K562 (cell line): ENCODE measurements at places on chromosomes 7 and 10.
A peak's percentile ranks its signal among the peaks of the same experiment; 100 is the strongest.

GRCh38 chr10:86363833-86364490 lies 2.6 kb downstream of the GRID1 start:
- no peak for DNase-seq

- DNase-seq, result no peak
Measured at GRCh38 chr10:317271-317769, 182.1 kb downstream of the ZMYND11 start.

- DNase-seq, result no peak
Measured at GRCh38 chr7:45606050-45606449, 31.9 kb downstream of the ADCY1 start.

DNA sequence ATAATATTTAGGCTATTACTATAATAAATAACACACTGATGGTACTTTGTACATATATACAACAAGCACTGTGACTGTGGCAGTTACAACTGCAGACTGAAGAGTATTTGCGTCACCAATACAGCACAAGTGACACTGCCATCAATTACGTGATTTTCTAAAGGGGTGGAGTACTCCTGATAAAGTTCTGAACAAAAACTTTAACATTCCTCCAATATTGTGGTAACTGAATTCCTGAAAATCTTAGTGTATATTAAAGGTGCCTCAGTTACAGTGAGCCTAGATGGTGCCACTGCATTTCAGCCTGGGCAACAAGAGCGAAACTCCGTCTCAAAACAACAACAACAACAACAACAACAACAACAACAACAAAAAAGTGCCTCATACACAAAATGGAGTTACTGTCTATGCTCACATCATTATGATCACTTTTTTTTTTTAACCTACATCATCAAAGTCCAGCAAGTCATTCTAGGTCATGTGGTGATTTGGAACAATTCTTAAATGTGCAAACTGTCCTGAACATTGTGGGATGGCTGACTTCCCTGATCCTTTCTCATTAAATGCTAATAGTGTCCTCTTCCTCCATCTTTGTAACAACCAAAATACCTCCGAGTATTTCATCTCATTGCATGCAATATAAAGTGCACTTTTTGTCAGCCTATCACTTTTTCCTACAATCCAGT lies 15.1 kb downstream of the BRAF start:
- DNase-seq, result no peak

GRCh38 chr10:72800000-72800740 lies 93.4 kb upstream of the OIT3 start:
- peak; percentile 40 for DNase-seq

- DNase-seq, result peak; percentile 80
Measured at GRCh38 chr10:15859906-15860691, at the start of gene MINDY3. TSS of gene MINDY3 (minus strand) at chr10:15860507. CDS start at chr10:15860299, 208 bp downstream.

- no peak for DNase-seq
Measured at GRCh38 chr7:101916041-101916800, 98.8 kb downstream of the CUX1 start.

DNA sequence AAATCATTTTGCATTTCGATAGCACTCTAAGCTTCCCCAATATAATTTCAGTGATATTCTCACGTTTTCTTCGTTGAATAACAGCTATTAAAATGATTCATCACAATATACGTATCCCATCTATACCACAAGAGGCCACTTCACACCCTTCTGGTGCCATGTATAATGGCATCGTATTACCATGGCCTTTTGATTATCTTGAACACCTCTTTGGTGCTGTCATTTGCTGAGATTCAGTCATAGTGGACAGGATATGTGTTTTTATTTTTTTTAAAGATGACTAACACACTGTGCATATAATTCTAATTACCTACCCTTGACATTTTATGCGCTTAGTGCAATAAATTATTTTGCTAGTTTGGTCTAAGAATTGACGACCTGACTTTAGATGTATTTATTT lies 6.7 kb upstream of the INSYN2A start:
- no peak for DNase-seq

- no peak for DNase-seq
Measured at GRCh38 chr7:34406848-34407530, 251.0 kb upstream of the NPSR1 start.

- peak; percentile 71 for DNase-seq
Measured at GRCh38 chr7:73668103-73668885, 663 bp downstream of the VPS37D start.
